ENCODE measurements at places on chromosomes 6 and 20. TPM values are rescaled to one million over a fixed set of nuclear protein-coding genes. Genes with fewer than 3 reads are reported as not detected.

DNA sequence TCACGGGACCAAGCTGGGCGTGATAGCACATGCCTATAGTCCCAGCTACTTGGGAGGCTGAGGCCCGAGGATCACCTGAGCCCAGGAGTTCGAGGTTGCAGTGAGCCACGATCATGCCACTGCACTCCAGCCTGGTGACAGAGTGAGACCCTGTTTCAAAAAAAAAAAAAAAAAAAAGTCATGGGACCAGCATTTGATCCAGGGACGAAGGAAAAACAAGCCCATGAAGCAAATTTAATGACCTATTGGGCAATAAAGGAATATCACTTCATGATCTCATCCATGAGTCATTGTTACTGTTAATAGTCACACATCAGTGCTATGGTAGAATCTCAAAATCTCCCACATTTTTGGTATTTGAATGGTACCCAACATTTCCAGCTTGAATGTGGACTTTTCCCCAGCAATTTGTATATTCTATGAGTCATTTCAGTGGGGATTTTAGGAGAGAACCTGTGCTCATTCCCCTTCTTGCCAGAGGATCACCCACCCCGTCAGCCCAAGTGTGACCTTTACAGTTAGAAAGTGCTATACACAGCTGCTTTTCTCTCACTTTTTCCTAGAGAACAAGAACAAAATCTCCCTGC, 8.5 kb upstream of the SOD2 start:
- DNase-seq, result peak; percentile 53

DNA sequence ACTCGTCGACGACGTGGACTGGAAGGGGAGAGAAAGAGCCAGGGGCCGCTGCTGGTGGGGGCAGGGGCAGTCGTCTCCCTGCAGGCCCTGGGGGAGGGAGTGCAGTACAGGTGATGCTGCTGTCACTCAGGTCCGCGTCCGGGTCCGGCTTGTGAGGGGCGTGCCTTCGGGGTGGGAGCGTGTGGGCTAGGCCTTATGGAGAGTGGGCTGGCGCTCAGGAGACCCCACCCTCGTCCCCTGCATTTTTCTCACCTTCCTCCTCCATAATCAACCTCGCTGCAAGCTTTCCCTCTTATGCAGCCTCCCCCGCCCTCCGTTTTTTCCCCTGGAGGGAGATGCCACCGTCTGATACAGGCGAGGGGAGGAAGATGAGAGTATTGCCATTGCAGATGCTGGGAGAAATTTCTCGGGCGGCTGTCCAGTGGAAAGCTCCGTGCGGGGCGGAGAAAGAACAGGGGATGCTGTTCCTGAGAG, 632 bp downstream of the PCMT1 start:
- peak; percentile 77 for DNase-seq

- DNase-seq, result no peak
These were observed 433.5 kb downstream of the DHX35 start for GRCh38 chr20:39395478-39396291.

- DNase-seq, result no peak
These were observed 81.7 kb downstream of the PREP start for GRCh38 chr6:105321207-105321606.

The SRXN1 gene
- polyA plus RNA-seq, result 172 TPM
